Panc1 (cell line): ENCODE measurements at places on chromosomes 1 and 21. TPM values are rescaled to one million over a fixed set of nuclear protein-coding genes. Genes with fewer than 3 reads are reported as not detected.

- DNase-seq = no peak
Measured at GRCh38 chr1:28365864-28366263, 3.7 kb upstream of the PHACTR4 start.

The LAMB3 gene
- total RNA-seq = 0.85 TPM

The ATAD3C gene
- 10.6 TPM for total RNA-seq

- no peak for DNase-seq
Measured at GRCh38 chr1:171484760-171485374, 463 bp upstream of the PRRC2C start.

GRCh38 chr21:37041706-37042271, 31.1 kb downstream of the PIGP start:
- no peak for DNase-seq

The RBP7 gene
- 28.9 TPM for total RNA-seq

- DNase-seq = no peak
Measured at GRCh38 chr1:115413621-115414020, 75.6 kb upstream of the NGF start.

The MTMR11 gene
- 12.0 TPM for total RNA-seq

- no peak for DNase-seq
Measured at GRCh38 chr1:9073143-9073542, 3.7 kb upstream of the SLC2A5 start.

The CR2 gene
- 0.08 TPM for total RNA-seq

DNA sequence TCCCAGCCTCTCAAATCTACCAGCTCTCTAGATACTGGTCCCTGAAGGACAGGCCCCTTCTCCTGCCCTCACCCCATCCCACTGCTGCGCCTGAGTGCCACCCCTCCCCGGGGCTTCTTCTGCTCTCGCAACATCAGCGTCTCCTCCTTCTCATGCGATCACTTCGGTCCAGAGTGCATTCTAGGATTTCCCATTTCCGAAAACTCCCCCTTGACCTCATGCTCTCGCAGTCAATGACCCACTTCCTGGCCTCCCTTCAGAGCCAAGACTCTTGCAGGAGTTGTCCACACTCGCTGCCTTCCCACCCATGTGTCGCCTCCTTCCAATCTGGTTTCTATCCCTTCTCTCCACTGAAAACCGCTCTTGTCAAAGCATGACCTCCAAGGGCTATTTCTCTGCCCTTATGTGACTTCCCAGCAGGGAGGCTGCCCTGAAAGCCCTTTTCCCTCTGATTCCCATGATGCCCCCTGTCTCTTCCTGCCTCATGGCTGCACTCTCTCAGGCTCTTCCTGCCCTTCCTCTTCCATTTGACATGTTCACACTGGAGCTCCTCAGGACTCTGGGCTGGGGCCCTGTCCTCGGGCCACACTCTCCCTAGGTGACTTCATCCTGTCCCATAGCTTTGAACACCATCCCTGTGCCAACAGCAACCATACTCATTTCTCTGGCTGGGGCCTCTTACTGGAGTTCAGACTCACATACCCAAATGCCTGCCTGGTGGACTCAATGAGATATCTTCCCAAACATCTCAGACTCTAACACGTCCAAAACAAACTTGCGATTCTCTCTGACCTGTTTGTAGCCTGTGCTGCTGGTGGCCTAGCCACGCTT, 46.0 kb downstream of the LDLRAD2 start:
- no peak for DNase-seq

- no peak for DNase-seq
Measured at GRCh38 chr1:50832167-50832566, 127.9 kb downstream of the FAF1 start.

GRCh38 chr1:237062976-237063375, 21.0 kb downstream of the RYR2 start:
- no peak for DNase-seq

The MEX3A gene
- total RNA-seq = 15.8 TPM

The PRELP gene
- total RNA-seq = not detected

- DNase-seq = no peak
Measured at GRCh38 chr1:68285046-68285445, 52.7 kb upstream of the WLS start.

The PCP4 gene
- total RNA-seq = not detected

GRCh38 chr1:204286831-204287421, 72.8 kb downstream of the PLEKHA6 start:
- no peak for DNase-seq

DNA sequence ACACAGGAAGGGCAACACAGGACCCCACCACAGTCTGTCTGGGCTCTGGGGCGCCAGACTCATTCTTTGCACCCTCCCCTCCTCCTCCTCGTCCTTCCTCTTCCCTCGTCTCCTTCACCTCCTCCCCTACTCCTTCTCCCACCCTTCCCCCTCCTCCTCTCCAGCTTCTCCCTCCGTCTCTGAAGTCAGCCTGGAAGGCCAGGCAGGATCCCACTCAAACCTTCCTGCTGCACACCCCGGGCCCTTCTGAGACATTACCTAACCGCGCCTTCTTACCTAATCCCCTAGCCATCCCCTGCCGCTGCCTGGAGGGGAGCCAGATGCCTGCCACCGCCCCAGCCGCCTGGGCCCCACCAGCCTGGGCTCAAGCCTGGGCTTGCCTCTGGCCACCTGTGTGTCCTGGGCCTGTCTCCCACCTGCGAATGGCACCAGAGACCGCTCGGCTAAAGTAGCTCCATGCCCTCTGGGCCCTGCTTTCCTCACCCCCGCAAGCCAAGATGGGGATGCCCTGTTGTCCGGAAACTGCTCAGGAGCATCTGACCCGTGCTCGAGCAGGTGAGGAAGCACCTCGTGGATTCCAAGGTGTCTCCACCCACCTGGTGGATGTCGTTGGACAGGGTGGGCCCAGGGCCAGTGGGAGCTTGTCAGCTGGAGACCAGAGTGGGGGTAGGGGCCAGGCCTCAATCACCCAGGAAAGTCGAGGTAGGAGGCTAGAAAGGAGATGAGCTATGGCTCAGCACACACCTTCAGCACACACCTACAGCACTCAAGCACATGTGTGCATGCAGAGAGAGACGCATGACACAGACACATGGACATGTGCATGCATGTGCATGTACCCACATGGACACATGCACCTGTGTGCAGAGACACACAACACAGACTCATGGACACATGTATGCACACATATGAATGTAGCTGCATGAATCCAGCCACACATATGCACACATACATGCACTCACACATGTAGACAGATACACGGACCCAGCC, 31.9 kb downstream of the WNT9A start:
- DNase-seq = no peak

GRCh38 chr1:168742386-168742785, 13.4 kb upstream of the DPT start:
- no peak for DNase-seq

The DVL1 gene
- total RNA-seq = 144 TPM

GRCh38 chr1:154496383-154496782, 5.6 kb upstream of the TDRD10 start:
- DNase-seq = no peak

GRCh38 chr1:186780076-186780475, 48.7 kb upstream of the PLA2G4A start:
- DNase-seq = no peak

DNA sequence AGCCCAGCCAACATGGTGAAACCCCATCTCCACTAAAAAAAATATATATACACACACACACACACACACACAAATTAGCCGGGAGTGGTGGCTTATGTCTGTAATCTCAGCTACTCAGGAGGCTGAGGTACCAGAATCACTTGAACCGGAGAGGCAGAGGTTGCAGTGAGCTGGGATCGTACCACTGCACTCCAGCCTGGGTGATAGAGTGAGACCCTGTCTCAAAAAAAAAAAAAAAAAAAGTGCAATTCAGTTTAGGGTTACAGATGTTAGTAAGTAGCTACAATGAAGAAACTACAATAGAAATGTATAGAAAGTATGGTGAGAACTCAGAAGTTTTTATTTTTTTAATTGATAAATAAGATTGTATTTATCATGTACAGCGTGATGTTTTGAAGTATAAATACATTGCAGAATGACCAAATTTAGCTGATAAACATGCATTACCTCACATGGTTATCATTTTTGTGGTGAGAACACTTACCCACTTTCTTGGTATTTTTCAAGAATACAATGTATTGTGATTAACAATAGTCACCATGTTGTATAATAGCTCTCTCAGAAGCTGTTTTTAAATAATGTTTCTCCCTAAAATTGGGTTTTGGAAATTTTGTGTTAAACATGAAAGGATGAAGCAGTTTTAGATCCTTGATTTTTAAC, 17.9 kb downstream of the KDM1A start:
- DNase-seq = no peak

DNA sequence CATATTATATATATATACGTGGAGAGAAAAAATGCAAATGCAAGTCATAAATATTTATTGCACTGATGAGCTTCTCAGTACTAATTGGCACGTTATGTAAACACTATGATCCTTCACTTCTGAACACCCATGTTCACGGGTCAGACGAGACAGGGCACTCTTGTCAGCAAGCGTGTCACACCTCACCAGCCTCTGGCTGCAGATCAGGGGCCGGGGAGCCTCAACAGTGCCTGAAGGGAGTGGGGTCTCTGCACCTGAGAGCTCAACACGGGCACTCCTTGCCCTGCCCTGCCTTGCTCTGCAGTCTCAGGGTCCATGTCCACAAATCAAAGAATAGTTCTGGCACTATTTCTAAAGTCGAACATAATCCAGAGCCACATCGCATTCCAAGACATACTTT, 409 bp upstream of the HIVEP3 start:
- no peak for DNase-seq

- no peak for DNase-seq
Measured at GRCh38 chr1:41495210-41495948, 10.9 kb upstream of the EDN2 start.

DNA sequence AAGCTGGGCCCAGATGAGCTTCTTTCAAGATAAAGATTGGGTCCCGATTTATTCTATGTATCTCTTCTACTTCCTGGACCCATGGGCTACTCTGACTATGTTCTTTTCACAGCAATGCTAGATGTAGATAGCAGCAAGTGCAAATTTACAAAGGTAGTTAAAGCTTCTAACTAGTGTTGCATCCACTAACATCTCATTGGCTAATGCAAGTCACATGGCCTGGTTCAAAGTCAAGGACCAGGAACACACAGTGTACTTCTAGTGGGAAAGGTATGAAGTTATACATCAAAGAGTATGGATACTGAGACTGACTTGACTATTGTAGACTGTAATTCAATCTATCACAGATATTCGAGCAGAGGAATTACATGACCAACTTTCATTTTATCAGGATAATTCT, 588.8 kb downstream of the PLA2G4A start:
- no peak for DNase-seq

DNA sequence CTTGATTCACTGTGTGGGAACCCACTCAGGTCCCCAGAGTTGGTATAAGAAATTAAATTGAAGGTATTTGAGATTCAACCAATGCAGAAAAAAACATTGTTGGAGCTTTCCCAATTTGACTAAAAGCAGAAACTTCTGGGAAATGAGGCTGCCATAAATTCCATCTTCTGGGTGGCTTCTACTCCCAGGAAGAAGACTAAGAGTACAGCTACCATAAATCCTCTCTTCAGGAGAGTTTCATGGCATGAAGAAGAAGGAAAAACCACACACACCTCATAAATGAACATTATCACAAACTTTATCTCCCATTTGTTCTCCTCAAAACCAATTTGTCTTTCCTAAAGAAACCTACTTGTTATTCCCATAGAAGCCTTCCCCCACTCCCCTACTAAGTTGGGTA, 283.9 kb downstream of the DPYD start:
- DNase-seq = no peak

The SH2D5 gene
- total RNA-seq = 23.3 TPM

DNA sequence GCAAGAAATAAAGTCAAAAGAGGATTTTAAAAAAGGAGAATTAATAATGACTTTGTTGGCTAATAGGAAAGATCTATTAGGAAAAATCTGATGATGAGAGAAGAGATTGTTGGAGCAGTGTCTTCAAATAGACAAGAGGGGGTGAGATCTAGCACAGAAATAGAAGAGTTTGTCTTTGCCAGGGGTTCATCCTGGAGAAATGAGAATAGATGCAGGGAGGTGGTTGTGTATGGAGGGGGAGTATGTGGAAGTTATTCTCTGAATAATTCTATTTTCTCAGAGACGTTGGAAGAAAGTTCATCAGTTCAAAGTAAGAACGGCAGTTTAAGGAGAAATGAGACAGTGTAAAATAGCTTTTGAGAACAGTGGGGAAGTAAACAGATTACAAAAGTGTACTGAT, 161.3 kb downstream of the TM2D1 start:
- DNase-seq = no peak

DNA sequence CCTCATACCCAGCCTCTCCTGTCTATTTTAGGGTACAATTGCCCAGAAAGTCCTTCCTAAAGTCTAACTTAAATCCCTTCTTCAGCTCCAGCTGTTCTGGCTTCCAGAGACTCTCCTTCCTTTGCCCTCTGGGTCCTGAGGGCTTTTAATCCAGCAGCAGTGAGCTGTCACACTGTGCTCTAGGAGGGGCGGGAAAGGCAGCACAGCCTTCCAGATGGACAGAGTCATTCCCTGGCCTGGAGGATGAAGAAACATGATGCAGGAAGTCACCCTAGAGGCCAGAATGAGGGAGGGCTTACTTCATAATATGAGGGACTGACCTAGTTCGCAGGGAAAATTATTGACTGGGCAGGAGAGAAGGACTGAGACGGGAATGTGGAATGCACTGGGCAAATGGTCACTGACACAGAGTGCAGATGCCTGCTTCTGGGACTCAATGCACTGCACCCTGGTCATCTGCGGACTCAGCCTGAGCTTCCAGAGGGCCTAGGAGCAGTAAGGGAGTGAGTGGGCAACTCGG, 1.3 kb downstream of the SH2D2A start:
- no peak for DNase-seq
